ENCODE measurements at places on chromosomes 2 and 18. TPM values are rescaled to one million over a fixed set of nuclear protein-coding genes. Genes with fewer than 3 reads are reported as not detected.

DNA sequence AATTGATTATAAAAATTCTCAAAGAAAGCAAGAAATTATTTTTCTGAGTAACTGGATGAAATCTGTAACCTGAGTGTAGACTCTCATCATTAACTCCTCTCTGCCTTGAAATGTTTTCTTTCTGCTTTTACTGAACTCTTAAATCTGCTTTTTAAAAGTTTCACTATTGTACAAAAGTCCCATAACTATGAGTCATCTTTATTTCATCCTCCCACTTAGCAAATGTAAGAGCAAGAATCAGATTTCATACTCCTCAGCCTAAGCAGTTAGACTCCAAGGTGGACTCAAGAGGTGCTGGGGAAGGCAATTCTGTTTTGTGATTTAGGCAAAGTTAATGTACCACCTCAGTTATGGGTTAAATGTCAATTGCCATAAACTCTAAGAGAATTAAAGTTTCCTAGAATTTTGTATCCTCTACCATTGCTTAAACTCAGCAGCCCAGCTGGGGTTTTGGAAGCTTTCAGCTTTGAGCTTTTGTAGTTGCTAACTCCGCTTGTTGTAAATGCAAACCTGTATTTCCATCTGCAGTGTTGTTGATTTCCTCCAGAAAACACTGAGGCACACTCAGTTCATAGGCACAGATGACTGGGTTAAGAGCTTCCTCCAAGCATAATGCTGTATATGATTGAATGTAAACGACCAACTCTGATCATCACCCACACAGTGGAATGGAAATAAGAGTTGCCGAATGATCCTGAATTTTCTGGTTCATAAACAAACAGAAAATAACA, 268.8 kb downstream of the ARHGAP15 start:
- peak; percentile 17 for DNase-seq

ACVR1C gene
- polyA plus RNA-seq: 0.19 TPM

GRCh38 chr2:55418512-55419232, 984 bp downstream of the CCDC88A start:
- no peak for DNase-seq

BCL2 gene
- polyA plus RNA-seq: 16.0 TPM

KCNK3 gene
- 1.5 TPM for polyA plus RNA-seq

GRCh38 chr18:35611518-35611917, 30.0 kb downstream of the GALNT1 start:
- no peak for DNase-seq

DNA sequence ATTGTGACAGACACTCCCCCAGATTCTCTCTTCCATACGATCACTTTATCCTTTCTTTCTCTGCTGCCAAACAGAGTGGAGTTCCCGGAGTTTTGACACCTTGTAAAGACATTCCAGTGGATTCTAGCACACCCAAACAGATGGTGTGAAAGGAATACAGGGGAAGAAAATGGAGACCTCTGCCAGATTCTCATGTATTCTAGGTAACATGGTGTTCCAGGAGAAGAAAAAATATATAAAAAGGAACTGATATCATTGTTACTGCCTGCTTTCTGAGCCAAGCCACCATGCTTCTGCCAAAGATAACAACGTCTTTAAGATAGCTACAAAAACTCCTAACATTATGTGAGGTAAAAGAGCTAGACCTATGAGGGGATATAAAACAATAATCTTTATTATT, 136.5 kb downstream of the TXNL1 start:
- DNase-seq: no peak

DNA sequence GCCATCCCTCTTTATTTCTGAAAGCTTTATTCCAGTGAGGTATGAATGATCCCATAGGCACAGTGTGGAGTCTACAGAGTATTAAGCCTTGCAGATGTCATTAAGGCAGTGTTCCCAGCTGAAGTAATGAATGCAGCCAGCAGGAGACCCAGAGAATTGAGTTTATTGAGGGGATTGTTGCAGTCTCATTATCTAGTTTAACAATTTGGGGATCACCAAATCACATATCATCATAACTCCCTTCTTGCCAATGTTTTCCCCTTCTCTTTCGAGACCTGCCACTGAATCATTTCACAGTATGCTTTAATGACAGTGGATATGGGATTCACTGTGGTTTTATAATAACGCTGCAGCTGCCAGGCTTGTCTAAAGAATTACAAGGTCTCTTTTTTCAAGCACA, 249.3 kb upstream of the FSHR start:
- DNase-seq: no peak

GALR1 gene
- 0.09 TPM for polyA plus RNA-seq

SERPINB3 gene
- not detected for polyA plus RNA-seq

DNA sequence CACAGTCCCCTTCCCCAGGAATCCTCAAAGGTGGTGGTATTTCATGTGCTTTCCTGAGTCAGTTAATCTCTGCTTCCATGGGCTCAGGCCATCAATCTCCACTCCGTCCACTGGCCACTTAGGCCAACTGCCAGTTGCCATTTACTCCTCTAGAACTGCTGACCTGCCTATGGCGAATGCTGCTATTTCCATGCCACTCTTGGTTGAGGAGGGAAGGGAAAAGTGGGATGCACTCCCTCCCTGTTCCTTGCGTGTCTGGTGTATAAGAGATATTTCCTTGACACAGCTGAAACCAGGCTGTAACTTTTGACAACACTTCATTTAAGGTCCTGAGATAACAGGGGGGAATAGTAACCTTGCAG, 261.5 kb downstream of the MREG start:
- DNase-seq: no peak

DNA sequence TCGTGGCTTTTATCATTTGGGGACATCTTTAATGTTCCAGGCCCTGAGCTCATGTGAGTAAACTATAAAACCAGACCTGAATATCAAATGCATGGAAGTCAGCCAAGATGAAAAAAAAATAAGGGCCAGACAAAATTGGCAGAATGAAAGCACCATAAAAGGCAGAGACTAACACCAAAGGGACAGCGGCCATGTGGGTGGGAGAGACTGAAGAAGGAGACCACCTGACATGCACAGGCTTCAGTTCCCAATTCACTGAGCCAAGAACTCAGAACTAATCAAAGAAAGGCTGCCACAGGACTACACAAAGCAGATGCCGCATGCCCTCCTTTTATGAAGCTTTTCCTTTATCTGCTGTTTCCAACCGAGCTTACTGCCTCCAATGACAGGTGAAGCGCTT, 267.1 kb downstream of the RAD51AP2 start:
- DNase-seq: no peak

GRCh38 chr18:74961596-74961995, 247.3 kb downstream of the PTGR3 start:
- DNase-seq: no peak

ABHD1 gene
- polyA plus RNA-seq: 0.18 TPM

PAIP2B gene
- polyA plus RNA-seq: 3.5 TPM

TMEM131 gene
- 53.2 TPM for polyA plus RNA-seq

DNA sequence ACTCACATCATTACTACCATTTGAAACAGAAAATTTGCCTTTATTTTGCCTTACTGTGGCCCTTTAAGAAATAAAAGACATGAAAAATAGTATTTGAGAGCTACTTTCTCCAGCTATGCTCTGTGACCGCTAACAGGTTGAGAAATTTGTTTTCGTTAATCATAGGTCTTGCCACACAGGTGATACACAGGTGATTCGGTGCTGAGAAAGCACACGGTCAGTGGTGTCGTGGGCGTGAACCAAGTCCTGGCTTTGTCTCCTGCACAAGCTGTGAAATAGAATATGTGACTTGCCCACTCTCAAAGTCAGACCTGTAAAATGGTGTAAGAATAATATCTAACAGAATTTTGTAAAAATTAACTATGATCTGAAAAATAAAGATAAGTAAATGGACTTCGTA, 155.3 kb upstream of the SLC39A10 start:
- no peak for DNase-seq
